ENCODE measurements at places on chromosomes 1 and 21.

DNA sequence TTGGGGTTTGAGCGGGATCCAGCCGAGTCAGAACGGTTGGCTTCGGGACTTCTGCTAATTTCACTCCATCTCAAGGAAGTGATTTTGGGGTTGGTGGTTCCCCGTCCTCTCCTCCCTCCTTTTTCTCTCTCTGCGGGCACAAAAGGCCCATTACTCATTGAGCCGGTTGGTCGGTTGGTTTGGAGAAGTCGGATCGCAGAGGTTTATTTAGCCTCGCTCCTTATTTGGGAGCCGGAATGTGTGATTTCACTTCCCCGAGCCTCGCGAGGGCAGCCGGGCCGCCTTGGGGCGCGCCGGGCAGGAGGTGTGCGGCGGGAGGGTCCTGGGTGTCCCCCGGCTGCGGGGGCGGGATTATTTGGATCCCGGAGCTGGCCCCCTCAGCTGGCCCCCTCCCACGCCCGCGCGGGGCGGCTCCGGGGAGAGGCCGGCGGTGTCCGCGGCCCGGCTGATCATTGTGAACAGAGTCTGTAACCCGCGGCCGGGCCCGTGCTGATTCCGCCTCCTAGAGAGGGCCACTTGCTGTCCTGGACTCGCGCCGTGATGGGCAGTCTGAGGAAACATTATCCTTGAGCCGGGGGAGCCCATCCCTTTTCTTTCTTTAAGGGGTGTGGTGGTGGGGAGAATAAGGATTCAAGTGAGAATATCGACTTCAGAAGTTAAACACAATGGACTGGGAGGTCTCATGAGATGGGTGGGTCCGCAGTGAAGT lies 1.2 kb downstream of the MAPKAPK2 start:
- no peak for DNase-seq

DNA sequence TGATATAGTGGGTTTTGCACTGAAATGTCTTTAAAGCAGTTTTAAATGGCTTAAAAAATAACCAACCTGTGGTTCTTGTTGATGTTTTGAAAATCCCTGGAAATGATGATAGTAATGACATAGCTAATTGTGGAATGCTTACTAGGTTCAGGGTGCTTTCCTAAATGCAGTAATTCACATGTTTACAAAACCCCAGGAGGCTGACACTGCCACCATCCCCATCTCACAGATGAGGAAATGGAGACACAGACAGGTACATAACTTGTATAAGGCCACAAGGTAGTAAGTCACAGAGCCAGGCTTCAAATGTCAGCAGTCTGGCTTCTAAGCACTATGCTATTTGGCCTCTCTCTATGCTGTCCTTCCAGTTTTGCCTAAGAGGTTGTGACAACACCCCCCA lies 40.6 kb downstream of the C8B start:
- DNase-seq = no peak

- no peak for DNase-seq
Observed at GRCh38 chr21:42461881-42462877, 33.8 kb downstream of the RSPH1 start.

DNA sequence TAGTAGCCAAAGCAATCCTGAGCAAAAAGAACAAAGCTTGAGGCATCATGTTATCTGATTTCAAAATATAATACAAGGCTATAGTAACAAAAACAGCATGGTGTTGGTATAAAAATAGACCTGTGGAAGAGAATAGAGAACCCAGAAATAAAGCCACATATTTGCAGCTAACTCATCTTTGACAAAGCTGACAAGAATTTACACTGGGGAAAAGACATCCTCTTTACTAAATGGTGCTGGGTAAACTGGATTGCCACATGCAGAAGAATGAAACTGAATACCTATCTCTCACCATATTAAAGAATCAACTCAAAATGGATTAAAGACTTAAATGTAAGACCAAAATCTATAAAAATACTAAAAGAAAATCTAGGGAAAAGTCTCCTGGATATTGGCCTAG lies 59.5 kb upstream of the CD55 start:
- DNase-seq = no peak

DNA sequence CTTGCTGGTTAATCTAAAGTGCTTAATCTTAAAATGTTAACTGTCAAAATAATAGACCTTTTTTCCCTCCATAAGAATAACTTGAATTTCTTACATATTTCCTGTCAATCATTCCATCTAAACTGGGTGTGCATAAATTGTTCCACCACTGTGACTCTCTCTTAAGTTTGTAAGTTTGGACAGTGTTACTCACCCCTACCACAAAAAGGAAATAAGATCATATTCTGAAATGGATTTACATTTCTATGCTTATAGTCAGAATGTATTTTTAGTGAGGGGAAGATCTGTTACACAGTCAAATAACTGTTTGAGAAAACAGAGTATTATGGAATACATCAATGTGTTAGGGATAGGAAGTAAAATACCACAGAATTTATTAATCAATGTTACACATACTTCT lies 109.6 kb upstream of the DPYD start:
- no peak for DNase-seq

Measured in substantia nigra (tissue), 51 donors.